ENCODE measurements at places on chromosomes 5 and 9.

DNA sequence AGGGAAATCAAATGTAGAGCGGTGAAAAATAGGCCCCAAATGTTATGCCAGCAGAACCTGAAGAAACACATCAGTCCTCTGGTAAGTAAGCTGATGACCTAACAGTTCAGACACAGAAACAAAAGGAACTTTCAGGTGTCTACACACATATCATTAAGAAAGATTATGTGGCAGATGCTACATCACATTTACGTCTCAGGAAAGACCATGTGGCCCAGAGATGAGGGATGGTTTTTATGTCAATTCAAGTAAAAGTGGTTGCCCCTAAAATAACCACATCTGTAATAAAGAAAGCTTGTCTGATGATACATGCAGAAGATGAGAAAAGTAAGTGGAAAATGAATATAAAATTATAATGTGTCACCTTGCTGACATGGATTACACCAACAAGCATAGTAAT lies 31.4 kb downstream of the GNAQ start:
- DNase-seq, result no peak

GRCh38 chr9:116717150-116717549 lies 30.0 kb downstream of the TRIM32 start:
- no peak for DNase-seq

DNA sequence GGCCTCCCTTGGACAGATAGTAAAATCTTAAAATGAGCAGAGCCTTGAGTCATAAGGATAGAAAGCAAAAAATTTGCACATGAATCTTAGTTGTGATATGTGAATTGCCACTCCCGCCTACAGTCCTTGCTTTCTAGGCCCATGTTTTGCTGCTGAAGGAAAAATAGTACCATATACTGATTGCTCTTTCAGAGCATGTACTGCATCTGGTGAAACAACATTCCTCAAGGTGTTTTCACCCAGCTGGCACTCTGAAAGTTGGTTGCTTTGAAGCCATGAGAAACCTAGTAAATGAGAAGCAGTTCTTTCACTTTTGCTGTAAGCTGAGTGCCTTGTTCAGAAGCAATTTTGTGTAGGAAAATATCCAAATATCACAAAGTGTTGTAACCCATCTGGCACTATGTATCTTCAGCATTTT lies 10.3 kb downstream of the CDC37L1 start:
- no peak for DNase-seq

DNA sequence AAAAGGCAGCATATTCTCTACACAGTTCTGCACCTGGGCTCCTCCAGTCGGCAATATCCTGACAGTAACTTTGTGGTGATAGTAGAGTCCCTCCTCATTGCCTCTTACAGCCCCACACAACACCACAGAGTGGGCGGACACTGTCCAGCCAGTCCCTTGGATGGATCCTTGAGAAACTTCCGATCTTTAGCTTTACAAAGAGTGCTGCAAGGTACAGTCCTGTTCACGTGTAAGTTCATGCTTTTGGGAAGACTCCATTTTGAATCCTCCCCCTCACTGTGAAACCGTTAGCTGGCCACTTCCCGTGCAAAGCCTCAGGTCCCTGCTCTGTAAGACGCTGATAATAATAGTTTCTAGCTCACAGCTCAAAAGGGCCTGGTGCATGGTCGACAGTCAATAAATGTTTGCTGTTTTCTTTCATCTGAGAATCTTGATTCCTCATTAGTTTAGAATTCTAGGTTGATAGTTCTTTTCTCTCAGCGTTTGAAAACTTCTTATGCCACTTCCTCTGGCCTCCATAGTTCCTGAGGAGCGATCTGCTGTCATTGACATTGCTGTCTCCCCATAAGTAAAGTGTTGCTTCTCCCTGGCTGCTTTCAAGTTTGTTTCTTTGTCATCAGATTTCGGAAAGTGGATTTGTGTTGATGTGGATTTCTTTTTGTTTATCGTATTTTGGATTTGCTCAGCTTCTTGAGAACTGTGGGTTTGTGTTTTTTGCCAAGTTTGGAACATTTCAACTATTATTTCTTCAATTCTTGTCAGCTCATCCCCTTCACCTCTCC lies 82.9 kb downstream of the COL23A1 start:
- DNase-seq, result no peak

DNA sequence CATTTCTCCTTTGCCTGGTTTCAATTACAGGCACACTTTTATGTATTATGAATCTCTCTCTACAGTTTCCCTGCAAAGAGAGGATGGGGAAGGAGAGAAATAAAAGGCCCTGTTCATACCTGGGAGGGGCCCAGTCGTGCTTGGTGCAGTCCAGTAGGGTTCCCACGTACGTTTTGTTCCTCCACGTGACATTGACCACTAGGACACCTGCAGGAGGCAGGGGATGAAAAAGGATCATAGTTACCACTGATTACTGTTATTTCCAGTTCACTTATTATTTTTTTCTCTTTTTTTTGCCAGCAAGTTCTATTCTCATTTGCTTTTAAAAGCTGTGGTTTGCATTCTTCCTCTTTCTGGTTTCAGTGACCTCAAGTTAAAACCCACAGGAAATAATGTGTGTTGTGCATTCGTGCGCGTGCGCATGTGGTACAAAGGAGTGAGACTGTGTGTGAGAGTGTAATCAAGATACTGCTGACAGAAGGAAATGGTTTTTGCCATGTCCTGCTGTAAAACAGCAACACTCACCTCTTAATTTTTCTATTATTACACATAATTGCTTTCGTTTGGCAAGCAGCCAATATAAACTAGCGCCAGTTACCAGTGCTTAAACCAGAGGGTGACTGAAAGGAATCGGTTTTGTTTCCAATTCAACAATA lies 96.8 kb downstream of the ZNF608 start:
- peak; percentile 62 for DNase-seq

DNA sequence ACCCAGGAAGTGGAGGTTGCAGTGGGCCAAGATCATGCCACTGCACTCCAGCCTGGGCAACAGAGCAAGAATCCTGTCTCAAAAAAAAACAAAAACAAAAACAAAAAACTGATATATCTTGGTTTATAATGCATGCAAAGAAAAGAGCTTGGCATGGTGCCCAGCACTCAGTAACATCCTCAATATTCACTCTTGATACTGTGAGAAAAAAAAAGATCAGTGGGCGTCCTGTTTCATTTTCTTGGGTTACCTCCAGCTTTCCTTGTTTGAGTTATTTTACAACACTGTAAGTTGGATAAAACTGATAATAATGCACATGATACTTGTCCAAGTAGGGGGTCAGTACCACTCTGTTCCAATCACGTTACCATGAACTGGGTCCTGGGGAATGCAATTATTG lies 7.8 kb downstream of the PHYHD1 start:
- DNase-seq, result no peak

- DNase-seq, result no peak
Observed at GRCh38 chr9:32092031-32092430, 292.4 kb upstream of the ACO1 start.

GRCh38 chr5:150022158-150022531 lies 21.6 kb downstream of the HMGXB3 start:
- DNase-seq, result no peak

DNA sequence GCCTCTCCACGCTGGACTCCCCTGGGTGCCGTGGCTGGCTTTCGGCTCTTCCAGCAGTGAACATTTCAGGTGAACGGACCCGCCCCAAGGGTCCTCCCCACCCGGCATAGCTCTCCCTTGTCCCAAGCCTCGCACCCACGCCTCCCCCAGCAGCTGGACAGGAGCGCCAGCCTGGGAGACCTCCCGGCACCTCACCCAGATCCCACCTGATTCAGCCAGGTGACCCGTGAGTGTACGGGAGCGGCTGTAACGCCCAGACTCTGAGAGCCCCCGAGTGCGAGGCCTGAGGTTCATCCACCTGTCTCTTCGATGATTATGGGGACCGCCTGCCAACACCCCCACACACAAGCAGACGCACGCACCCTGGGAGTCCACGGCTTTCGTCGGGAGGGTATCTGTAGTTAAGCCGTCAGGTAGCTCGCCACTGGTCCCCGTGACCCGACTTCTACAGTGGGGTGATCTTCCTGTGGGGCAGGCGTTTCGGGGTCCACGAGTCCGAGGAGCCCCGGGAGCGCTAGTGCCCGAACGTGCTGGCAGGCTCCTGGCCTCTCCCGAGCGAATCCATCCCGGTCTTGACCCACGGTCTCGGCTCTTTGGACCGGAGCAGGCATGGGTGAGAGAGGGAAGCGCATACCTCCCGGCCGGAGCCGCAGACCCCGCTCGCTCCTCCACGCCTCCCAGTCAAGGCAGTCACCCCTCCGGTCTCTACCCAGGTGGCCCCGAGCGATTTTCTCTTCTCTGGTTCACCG lies 14.9 kb downstream of the TRIM7 start:
- DNase-seq, result no peak

GRCh38 chr5:150398722-150399523 lies 13.8 kb downstream of the CD74 start:
- peak; percentile 68 for DNase-seq

DNA sequence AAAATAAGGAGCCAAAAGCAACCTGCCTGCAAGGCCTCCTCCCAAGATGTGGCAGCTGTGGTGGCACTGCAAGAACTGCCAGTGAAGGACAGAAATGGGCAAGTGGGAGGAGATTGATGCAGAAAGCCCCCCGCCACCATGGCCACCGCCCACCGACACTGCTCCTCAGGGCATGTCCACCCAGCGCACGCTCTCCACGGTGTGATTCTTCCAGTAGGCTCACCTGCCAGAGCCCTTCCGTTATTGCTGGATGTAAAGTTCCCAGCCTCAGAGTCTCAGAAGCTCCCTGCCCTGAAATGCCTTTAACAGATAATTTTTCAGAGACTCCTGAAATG lies 155.2 kb upstream of the PHYKPL start:
- no peak for DNase-seq

- no peak for DNase-seq
Observed at GRCh38 chr5:128965638-128966302, 482 bp downstream of the SLC27A6 start.

GRCh38 chr5:123220621-123221146 lies 131.6 kb downstream of the PRDM6 start:
- DNase-seq, result no peak

DNA sequence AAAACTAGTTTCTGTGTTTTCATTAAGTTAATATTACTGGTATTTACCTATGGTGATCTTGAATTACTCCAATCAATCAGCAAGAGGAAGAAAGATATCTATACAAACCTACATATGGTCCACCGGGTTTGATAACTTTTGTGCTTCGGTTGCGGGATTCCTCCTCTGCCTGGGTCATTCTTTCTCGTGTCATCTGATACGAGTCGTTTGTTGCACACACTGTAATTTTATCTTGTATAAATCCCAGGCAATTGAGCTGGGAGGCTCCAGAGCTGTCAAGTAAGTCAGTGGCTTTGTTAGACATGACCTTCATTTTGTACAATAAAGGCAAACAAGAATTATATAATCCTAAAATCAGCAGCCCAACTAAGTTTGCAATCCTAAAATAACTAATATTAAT lies 48.0 kb downstream of the ELL2 start:
- no peak for DNase-seq

GRCh38 chr9:31587146-31587545 lies 797.3 kb upstream of the ACO1 start:
- no peak for DNase-seq

DNA sequence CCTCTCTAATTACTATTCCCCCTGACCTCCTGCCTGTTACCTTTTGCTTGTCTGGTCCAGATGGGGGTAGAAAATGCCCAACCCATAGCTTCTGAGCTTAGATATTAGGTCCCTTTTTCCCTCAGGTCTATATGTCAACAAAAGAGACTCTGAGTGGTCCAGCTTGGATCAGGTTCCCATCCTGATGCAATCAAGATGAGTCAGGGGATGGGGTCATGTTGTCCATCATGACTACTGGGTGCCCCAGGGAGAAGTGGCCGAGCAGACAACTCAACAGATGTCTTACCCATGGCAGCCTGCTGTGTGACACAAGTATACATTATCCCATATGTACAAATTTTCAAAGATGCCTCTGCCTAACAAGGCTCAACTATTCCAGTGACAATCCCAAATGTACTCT lies 9.1 kb upstream of the ANKH start:
- DNase-seq, result no peak

DNA sequence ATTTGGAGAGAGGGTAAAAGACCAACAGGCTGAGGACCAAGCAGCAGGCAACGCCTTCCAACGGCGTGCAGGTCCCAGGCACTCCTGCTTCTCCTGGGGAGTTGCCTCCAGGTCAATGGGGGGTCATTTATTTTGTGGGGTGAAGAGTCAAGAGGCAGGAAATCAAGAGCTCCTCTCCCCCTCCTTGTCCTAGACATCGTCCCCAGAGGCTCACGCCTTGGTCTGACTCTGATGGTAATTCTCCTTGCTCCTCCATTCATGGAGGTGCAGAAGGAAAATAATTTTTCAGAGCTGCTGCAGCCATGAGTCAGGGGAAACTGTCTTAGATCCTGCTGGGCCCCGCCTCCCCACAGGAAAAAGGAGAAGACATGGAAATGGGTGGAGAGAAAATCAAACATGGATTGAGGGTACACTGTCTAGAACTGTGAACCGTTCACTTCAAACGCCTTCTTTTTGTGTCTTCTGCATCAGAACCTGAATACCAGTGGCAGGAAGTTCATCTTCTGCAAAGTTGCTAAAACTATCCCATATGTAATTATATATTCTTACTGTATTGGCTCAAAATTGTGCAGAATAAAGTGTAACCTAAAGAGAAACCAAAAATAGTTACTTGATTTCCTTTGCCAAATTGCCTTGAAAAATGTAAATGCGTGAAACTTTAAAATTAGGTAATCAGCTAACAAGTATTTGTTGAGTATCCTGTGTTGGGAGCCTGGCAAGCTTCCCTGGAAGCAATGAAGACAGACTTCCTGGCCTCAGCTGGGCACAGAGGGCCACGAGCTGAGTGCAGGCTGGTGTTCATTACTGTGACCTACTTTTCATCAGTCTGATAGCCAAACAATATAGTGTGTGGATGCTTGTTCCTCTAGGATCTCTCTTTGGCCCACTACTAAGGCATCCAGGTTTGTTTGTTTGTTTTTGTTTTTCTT lies 142.0 kb downstream of the CMYA5 start:
- no peak for DNase-seq

DNA sequence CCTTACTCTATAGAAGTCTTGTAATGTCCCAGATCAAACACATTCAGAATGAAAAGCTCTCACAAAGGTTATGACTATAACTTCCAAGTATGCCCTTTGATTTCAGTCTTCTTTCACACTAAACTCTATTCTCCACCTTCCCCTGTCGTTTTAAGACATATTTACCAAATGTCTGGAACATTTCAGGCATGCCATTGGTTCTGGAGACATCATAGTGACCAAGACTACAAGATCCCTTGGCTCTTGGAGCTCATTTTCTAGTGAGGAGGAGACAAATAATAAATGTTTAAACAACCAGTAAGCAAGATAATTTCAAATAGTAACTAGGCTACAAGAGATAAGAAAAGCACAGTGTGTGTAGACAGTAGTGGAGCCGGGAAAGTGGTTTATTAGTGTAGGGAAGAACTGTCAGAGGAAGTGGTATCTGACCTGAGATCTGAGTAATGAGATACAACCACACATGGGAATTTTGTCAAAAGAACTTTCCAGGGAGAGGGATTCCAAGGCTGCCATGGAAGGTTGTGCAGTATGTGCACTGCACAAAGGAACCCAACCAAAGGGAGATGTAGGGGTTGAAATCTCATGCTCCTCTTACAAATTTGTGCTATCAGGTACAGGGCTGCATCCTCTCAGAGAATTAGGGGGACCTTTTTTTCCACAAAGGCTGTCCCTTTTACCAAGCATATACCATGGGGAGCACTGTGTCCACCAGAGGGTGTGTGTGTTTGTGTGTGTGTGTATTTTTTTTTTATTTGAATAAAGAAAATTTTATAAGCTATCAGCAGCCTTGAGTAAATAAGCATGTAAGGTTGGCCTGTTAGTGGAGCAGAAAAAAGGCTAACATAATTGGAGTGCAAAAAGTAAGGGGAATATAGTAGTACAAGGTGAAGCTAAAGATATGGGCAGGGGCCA lies 1279.1 kb upstream of the WWC1 start:
- no peak for DNase-seq
